ENCODE measurements at places on chromosomes 7 and 10.

DNA sequence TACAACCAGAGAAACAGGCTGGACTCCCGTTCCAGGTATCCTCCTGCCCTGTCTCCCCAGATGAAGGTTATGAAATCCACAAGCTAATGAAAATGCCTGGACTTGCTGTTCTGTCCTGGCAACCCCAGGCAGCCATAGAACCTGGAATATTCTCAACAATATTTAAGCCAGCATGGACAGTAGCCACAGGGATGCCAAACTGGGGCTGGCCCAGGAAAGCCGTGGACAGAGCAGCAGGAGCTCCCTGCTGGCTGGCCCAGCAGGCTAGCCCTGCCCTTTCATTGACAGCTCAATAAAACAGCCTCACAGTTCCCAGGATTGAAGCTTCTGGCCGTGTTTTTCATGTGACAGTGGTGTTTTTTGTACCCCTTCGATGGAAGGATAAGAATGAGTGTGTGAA, 230.6 kb downstream of the BMPER start:
- peak; percentile 15 for DNase-seq

DNA sequence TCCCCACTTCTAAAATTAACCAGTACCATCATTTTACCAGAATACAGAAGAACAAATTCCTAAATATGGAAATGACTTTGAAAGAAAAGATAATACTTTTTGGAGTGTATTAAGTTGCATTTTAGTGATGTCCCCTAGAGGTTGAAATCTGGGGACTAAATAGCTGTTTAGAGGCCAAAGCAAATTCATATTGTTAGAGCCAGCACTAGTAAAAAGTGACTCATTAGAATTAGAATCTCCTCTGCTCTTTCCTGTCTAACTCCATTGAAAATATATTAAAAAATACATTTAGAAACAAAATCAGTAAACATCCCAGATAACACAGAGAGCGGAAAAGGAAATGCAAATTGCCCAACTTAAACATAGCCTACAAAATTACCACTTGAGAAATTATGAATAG, 1189.6 kb upstream of the C7orf33 start:
- DNase-seq: no peak

DNA sequence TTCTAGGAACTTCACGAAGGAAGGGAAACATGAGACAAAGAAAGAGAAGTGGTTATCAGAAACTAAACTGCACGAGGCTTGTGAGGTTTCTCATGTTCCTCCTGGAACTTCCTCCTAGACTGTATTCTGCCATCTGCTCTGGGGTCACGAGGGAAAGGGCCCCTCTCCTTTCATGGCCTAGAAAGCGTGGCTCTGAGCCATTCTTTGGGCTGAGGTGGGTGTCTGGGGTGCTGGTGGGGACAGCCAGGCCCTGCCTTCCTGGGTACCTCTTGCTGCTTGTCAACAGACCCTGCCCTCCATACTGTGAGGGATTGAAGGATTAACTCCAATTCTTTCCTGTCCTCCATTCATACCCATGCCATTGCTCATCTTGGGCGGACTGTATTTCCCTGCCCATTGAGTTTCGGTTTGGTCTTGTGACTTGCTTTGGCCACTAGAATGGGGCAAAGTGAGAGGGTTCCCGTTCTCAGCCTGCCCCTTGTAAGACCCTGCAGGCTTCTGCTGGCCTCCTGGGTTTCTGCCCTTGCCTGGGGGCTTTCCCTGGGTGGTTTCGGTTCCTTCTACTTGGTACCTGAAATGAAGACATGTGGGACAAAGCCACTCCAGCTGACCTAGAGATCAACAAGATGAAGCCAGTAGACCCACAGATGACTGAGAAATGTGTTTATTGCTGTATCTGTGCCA, 14.9 kb upstream of the GIMAP8 start:
- DNase-seq: no peak

DNA sequence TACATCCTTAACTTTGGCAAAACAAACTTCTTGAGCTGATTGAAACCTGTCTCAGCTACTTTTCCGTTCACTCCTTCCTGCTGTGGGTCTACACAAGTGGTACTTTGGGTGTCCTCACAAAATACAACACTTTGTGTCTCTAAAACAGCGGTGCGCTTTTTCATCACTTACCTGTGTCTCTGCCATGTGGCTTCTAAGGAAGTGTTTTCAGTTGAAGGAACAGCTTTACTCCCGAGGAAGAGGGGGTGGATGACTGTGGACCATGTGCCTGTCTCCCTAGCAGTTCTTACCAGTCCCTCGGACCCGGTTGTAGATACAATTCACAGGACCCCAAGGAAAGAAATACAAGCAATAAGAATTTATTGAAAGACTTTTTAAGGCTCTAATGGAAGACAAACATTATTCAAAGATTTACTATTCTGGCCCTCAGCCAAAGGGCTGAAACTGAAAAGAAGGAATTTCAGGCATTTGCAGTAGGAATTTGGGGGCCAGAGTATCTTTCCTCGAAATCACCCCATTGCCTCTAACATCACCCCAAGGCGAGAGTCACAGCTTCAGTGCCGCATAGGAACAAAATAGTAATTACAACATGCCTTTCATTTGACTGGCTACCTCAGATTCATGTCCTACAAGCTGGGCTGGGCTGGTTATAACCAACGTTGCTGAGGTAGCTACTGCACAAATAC, 246.3 kb downstream of the ACTR3B start:
- DNase-seq: no peak

- no peak for DNase-seq
Measured at GRCh38 chr7:71625545-71625944, 493.6 kb downstream of the GALNT17 start.

GRCh38 chr7:44310221-44310848, 15.1 kb downstream of the CAMK2B start:
- no peak for DNase-seq

DNA sequence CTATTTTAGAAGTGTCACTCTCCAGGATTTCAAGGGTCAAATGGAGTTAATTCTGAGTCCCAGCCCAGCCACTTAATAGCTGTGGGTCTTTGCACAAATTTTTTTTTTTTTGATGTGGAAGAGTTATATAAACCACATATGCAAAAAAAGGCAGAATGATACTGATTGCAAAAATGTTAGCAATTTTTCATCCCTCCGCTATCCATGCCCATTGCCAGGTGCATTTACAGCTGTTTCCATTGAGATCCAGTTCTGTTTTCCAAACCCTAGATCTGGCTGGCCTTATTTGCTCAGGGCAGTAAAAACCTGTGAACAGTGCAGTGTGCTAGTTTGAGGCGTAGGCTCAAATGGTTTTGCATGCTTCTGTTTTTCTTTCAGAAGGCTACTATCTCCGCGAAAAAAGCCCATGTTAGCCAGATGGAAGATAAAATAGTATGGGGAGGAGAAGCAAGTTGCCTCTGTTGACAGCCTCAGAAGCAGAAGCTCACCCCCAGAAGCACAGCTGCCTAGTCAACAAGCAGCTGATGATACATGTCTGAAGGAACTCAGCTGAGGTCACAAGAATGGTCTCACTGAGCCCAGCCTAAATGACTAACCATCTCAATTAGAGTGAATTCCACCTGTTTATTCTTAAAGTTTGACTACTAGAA, 997 bp upstream of the ZNF138 start:
- no peak for DNase-seq

DNA sequence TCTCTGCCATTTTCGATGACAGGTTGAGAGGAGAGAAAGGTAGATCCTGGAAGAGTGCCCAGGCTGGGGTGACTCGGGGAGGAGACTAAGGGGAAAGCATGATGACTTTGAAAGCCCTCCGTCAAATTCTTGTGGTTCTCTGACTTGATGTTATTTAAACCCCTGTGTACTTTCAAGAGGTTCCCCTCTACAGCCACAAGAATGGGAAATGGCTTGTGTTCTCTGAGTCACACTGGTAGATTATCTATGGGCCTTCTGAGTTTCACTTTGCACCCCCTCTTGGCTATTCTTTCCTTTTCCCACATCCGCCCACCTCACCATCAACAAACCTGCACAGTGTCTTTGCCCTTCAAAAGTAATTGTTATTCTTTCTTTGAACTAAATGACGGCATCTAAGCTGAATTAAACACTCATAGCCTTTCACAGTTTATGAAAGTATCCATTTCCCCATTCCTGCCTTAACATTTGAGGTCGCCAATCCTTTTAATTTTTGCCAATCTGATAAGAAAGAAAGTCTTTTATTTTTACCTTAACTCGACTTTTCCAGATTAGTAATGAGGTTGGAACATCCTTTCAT, 24.1 kb downstream of the PRF1 start:
- DNase-seq: peak; percentile 87

- DNase-seq: no peak
Measured at GRCh38 chr7:132077971-132078685, 498.1 kb downstream of the PLXNA4 start.

DNA sequence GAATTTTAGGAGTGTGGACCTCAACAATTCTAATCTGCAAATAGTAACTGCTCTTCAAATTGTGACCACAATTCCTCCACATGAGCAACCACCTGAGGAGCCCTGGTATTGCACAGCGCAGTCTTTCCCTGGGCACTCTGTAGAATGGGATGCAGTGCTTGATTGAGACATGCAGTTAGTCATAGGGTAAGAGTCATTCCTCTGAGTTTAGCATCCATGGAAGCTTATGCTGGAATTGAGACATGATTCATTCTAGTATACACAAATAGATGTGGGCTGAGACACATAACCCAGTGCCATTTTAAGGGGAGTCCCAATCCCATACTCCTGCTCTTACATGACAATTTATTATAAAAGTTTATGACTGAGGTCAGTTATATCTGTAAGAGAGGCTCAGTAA, 582.3 kb upstream of the CNTNAP2 start:
- DNase-seq: peak; percentile 0

DNA sequence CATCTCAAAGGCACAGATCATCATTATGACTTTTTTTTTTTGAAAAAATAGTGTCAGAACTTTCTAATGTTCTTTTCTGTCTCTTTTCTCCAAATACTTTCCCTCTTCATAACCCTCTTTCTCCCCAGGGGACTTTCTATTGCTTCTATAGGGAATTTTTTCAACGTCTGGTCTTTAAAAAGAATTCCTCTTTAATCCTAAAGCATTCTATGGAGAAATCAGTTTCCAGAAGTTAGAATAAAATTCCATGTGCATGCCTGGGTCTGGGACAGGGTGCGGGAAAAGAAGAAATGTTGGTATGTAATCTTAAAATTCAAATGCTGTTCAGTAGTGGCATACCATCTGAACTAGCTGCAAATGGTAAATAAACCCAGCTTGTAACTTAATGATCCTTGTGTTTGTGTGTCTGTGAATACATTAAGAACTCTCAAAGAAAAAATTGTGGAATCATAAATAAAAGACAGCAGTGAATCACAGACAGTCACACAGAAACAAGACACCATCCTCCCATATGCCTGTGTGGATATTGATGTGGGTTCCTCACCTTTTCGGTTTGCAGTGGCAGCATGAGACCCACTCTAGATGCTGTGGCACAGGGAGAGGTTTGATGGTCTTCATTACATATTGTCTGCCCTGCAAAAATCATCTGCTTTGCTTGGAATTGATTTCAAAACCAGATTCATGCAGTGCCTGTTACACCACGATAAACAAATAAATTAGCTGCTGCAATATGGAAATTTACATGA, 374.7 kb upstream of the NRP1 start:
- no peak for DNase-seq

- no peak for DNase-seq
Measured at GRCh38 chr7:116991233-116991632, 37.9 kb downstream of the ST7 start.

GRCh38 chr7:151208253-151208862, 1.9 kb downstream of the H2BK1 start:
- no peak for DNase-seq

DNA sequence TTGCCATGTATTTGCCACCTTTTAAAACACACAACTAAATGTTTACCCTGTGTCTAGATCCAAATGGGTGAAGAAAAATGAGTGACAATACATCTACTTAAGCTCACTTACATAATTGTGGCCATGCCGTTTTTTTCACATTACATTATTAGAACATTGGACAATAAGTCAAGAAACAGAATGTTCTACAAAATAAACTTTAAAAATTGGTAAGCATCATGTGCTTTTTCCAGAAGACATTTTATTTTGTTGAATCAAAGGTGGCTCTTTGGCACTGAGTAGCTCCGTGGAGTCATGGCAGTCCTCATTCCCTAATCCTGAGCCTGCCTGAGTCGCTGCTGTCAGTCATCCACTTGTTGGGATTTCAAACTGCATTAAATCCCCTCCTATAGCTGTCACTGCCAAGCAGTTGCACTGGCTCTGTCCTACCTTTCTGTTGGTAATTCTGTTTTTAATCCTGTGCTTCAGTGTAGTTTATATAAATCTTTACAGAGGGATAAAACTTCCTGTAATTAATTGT, 32.3 kb downstream of the CAV1 start:
- DNase-seq: no peak

- peak; percentile 91 for DNase-seq
Measured at GRCh38 chr10:125035136-125035535, 93.2 kb downstream of the ZRANB1 start.

GRCh38 chr7:1536743-1537534, 6.4 kb downstream of the MAFK start:
- peak; percentile 99 for DNase-seq

GRCh38 chr7:7576344-7576743, 9.7 kb downstream of the MIOS start:
- no peak for DNase-seq

- DNase-seq: peak; percentile 78
Measured at GRCh38 chr7:91034459-91035368, 229.5 kb upstream of the FZD1 start.

DNA sequence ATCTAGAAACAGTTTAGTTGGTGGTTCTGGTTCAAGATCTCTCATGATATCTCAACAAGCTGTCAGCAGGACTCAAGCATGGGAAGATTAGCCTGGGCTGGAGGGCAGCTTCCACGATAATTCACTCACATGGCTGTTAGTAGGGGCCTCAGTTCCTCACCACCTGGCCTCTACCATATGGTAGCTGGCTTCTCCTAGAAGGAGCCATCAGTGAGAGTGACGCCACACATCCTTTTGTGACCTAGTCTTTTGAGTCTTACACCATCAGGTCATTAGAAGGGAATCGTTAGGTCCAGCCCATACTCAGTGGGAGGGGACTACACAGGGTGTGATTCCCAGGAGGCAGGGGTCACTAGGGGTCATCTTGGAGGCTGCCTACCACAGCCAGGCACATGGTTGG, 239.3 kb upstream of the PLPP4 start:
- no peak for DNase-seq

- DNase-seq: no peak
Measured at GRCh38 chr7:125424721-125425120, 495.1 kb upstream of the POT1 start.

GRCh38 chr7:2112261-2113198, 120.2 kb downstream of the MAD1L1 start:
- DNase-seq: no peak

- no peak for DNase-seq
Measured at GRCh38 chr10:79132681-79133381, 64.1 kb downstream of the ZMIZ1 start.

GRCh38 chr10:35875016-35875676, 233.1 kb upstream of the FZD8 start:
- peak; percentile 91 for DNase-seq

DNA sequence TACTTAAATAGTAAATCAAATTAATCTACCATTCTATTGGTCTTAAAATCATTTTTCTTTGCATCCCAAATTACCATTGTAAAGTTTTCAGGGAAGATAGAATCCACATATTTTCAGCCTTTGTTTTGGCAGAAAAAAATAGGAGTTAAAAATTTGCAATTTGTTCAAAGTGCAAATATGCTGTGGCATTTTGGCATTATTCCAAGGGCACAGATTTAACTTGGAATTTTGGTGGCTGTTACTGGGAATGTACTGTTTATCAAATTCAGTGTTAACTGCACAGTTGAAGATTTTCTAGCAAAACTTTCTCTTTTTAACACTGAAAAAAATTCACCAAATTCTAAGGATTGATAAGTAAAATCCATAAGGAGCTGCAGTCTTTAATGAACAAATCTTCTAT, 151.0 kb upstream of the HDAC9 start:
- no peak for DNase-seq
